ENCODE measurements at places on chromosomes 12 and 14.

GRCh38 chr14:60488175-60488574 is 2.3 kb upstream of the C14orf39 start:
- DNase-seq: no peak

- peak; percentile 22 for DNase-seq
Measured at GRCh38 chr12:109738209-109738608, 24.6 kb downstream of the FAM222A start.

DNA sequence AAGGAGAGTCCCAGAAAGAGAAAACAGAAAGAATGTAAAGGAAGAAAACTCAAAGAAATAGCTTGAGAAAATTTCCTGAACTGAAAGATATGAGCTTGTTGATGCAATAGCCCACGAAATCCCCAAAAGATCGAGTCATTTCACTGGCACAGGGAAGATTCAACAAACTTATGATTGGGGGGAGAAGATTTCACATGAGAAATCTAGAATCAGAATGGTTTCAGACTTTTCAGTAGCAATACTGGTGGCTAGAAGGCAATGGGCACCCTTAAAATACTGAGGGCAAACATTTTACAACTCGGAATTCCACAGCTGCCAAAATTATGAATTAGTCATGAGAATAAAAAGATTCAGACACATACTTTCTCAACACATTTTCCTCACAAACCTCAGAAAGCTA is 8.9 kb upstream of the KRT7 start:
- no peak for DNase-seq

DNA sequence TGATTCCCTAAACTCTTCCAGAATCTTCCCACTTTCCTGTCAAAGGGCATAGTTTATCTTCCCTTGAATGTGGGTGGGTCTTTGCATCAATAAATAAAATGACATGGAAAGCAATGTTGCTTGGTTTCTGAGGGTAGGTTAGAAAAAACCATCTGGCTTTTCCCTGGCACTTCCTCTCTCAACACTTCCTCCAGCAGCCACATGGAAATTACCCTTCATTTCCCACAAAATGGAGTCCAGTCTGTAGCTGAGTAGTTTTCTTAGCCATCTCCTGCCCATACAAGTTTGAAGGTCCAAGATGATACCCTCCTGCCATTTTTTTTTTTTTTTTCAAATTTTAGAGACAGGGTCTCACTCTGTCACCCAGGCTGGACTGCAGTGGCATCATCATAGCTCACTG is 11.1 kb upstream of the NDUFA12 start:
- no peak for DNase-seq

DNA sequence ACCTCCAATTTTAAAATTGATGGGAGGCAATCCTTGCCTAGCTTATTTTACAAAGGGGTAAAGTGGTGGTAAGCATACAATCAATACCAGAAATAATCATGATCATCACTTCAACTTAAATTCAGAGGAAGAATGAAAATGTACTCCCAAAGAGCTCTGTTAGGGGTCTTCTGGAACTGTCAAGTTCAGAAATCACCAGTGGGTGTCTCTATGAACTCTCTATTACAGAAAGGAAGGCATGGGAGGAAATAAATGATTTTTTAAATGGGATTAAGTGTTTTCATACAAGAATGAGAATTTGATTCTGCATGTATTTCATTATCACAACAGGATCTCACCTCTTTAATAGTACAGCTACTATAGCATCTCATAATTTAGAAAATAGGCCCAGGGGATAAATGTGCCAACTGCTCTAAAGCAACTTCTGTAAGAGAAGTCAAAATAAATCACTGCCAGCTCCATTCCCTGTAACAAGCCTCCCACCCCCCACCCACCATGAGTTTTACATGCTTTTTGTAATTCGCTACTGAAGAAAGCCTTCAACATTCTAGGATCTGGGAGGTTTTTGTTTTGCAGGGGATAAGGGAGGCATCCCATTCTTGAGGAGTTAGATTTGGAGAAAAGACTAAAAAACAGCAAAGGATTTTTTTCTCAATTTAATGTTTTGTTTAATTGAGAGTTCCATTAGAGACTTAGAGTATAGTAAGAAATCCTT is 9.7 kb downstream of the DCP1B start:
- no peak for DNase-seq

DNA sequence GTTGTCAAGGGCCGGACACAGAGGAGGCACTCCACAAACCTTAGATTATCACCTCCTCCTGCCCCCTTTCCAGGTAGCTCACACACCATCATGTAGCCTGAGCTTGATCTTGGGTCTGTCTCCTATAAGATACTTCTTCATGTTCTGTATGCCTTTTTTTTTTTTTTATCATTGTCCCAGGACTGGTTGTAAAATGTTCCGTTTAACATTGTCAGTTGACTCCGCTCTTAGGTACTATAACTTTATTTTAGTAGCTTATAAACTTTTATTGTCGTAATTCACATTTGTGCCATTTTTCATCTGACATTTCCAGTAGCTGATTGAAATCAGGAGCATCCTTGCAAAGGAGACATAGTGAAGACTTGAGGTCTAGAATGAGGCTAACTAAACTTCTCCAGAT is 79.9 kb downstream of the SLC15A5 start:
- no peak for DNase-seq
